ENCODE measurements at places on chromosomes 3 and 15.

DNA sequence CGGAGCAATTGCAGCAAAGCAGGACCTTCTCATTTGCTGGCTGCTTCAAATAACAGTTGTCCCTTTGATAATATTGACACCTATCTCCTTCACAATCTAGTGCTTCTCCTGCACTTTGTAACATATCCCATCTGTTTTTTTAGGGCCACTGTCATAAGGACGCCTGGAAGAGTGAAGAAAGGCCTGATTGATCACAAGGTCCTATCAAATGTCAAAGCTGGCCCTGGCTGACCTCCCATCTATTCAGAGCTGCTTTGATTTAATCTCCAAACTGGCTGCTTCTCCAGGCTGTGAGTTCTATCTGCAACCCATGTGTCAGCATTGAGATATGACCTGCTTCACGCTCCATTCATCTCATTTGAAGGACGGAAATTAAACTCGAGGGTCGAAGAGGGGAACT lies 601.2 kb upstream of the KCNMB2 start:
- DNase-seq: no peak

DNA sequence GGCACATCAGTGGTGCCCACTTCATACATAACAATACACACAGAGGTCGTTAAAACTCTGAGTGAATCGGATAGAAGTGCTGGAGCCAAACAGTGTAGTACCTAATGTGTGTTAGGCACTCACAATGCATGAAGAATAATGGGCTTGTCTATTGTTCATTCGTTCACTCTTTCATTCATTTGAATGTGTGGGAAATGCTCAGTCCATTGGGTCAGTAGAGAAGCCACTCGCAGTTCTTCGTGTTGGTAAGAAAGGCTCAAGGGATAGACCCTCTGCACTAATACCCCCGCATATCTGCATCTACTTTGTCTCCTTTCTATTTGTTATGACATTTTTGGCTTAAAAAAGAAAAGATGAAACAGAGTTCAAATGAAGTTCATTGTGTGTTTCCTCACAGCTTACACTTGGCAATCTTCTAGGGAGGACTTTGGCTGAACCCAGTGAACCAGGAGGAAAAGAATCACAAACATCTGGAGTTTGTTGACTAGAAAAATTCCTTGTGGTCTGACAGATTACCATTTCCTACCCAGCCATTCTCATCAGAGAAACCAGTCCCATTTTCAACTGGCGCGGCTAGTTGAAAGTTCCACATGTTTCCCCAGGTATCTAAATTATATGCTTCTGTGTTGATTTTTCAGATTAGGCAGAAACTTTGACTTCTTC lies 32.8 kb upstream of the MFSD1 start:
- DNase-seq: no peak

DNA sequence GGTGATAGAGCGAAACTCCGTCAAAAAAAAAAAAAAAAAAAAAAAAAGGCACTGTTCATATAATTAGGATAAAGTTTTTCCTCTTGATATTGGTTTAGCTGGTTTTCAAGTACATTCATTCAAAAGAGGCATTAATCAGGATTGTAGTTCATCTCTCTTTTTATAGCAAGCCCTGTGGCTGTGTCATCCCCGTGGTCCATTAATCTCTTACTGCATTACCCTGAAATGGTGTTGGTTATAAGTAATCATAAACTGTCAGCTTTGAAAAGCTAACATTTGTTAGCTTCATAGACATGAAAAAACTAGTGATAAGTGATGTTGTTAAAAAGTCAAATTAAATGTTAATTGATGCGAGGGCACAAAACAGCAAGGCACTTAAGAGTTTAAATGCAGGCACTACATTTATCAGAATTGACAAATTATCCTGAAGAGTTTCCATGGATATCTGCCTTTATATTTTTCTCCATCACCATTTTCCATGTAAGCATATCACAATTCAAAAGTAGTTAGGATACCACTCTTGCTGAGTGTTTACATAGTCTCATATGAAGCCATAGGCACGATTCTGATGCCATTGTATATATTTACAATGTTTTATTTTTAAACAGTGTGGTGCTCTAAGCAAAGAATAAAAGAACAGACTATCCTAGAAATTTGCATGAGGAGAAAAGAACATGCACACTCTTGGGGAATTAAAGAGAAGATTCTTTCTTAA lies 193.1 kb downstream of the OTOL1 start:
- no peak for DNase-seq

DNA sequence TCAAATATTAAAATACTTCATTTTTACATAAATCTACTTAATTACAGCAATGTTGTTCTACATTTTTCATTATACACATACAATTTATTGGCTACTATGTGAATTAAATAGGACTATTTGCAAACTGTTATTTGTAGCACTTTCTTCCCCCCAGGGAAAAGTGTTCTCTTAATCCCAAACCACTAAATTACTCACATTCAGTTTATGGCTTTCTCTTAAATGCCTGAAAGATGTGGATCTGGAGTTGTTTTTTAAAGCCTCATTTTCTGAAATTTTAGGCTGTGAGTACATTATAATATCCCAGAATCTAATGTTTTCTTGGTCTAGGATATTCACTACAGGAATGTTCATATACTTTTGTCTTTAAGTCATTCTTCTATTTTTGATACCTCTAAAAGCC lies 32.7 kb downstream of the PRTG start:
- DNase-seq: no peak

- no peak for DNase-seq
Observed at GRCh38 chr3:52223449-52224408, 1.7 kb downstream of the TLR9 start.

DNA sequence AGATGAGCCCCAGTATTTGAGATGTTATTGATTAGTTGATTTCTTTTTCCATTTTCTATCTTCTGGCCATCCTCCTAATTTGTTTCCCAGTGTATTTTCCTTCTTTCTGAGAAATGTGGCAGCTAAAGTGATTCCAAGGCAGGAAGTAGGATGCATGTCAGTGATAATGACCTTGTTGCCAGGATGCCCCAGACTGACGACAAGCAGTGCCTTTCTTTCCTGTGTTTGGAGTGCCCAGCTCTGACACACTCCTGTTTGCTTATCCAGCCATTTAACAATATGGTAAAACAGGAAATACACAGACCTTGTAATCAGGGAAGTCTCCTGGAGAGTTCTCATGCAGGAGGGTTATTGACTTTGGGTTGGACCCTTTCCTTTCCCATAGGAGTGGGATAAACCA lies 20.4 kb downstream of the TMOD2 start:
- no peak for DNase-seq

GRCh38 chr15:65595960-65596359 lies 15.0 kb downstream of the INTS14 start:
- no peak for DNase-seq

- no peak for DNase-seq
Observed at GRCh38 chr3:143627336-143627735, 220.9 kb downstream of the SLC9A9 start.

GRCh38 chr3:162722337-162722736 lies 1225.7 kb downstream of the OTOL1 start:
- no peak for DNase-seq

- DNase-seq: no peak
Observed at GRCh38 chr3:126399756-126400155, 5.0 kb downstream of the CFAP100 start.

- no peak for DNase-seq
Observed at GRCh38 chr3:15051531-15051930, 13.6 kb downstream of the MRPS25 start.

GRCh38 chr15:39719109-39719508 lies 63.5 kb downstream of the FSIP1 start:
- DNase-seq: no peak

GRCh38 chr3:73321286-73321999 lies 260.0 kb downstream of the EBLN2 start:
- DNase-seq: no peak

DNA sequence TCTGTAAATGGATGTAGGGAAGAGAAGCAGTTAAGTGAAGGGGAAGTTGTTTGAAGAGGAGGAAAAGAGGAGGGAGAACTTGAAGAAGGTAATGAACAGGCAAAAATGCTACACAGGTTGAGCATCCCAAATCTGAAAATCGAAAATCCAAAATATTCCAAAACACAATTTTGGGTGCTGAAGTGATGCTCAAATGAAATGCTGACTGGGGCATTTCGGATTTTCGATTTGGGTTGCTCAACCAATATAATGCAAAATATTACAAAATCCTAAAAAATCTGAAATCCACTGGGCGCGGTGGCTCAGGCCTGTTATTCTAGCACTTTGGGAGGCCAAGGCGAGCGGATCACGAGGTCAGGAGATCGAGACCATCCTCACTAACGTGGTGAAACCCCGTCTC lies 61.9 kb upstream of the CDAN1 start:
- no peak for DNase-seq

DNA sequence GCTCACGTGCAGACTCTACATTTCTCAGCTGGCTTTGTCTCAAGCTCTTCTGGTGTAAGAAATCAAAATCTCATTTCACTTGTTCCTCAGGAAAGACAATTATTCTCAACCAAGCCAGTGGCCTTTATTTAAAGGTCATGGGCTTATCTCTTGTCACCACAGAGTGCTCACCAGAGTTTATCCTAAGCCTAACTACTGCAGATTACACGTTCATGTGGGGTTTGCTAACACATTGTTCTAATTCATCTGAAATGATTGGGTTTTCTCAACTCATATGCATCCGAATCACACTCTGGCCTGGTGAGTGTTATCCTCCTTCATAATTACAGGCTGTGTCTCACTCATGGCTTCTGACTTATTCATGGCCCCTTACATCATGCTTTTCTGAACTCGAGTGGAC lies 83.3 kb upstream of the TSC22D2 start:
- no peak for DNase-seq

GRCh38 chr15:67114846-67115585 lies 49.6 kb downstream of the SMAD3 start:
- DNase-seq: no peak

- DNase-seq: no peak
Observed at GRCh38 chr3:141360888-141361598, 7.3 kb upstream of the ZBTB38 start.

- DNase-seq: no peak
Observed at GRCh38 chr3:109903100-109903499, 565.8 kb upstream of the DPPA4 start.

- DNase-seq: no peak
Observed at GRCh38 chr3:8981296-8981695, 18.0 kb upstream of the RAD18 start.

GRCh38 chr3:58177747-58178527 lies 32.8 kb downstream of the DNASE1L3 start:
- DNase-seq: peak; percentile 74

All from T-helper 17 cell (primary cell).